CD4-positive, alpha-beta T cell treated with Interleukin-2 at 100 ng/mL for 4 hours (primary cell): ENCODE measurements at places on chromosomes 16 and 17.

DNA sequence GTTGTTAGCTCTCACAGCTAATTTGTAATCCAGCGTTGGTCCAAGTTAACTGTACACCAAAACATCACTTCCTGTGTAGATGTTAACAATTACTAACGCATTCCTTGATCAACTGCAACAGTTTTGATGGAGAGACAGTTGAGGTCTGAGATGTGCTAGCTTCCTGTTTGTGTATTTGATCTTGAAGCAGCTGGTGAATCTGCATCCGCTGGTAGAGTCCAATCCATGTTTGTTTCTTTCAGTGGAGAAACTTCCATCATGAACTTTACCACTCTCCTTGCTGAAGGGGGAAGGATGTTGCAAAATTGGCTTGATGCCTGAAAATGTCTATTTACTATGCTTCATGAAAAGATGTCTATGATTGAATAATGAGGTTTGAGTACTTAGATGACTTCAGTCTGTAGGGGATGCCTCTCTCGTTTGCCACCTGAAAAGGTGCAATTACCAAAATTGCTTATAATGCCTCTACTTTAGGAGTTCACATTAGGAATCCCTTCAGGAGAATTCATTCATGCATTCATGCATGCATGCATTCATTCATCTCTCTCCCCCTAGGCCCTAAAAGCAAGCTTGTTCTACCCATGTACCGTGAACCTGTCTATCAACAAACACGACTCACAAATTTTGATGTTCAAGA, 39.6 kb upstream of the ZKSCAN2 start:
- DNase-seq: no peak

GRCh38 chr17:7982173-7982572, 20.2 kb upstream of the GUCY2D start:
- DNase-seq: no peak

DNA sequence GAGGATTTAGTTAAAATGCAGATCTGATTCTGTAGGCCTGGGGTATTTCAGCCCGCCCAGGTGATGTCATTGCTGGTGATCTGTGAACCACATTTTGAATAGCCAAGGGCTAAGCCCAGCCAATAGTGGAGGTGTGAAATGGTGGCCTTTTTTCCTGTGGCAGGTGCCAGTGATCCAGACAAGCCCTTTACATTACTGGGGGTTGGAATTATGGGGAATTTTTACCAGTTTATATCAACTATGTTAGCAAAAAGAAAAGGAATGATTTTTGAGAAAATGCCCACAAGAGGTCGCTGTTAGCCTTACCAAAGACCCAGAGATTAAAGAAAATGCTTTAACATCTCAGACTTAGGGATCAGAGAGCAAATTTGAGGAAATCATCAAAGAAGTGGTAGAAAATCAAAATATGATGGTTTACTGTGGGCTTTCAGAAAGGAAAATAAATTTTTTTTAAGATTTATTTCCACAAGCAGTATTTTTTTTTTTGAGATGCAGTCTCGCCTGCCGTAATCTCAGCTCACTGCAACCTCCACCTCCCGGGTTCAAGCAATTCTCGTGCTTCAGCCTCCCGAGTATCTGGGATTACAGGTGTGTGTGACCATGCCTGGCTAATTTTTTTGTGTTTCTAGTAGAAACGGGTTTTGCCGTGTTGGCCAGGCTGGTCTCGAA, 3.9 kb downstream of the VPS35L start:
- DNase-seq: peak; percentile 64

- DNase-seq: no peak
Observed at GRCh38 chr16:50302472-50303005, 36.2 kb downstream of the ADCY7 start.

DNA sequence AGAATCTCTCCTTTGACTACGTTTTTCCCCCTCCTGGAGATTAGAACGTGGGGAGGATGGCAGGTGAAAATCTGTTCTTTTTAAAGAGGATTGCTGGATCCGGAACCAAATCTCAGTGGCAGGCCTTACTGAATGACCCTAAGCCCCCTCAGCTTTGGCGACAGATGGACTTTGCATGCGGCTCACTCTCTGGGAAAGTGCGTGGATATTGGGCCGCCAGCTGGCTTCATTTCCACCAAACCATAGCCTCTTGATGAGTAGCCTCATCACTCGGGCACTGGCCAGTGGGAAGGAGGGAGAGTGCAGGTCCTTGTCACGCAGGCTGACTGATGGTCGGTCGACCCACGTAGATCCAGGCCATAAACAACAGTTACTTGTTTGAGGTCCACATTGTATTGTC, 31.3 kb upstream of the CCDC182 start:
- DNase-seq: no peak

- DNase-seq: no peak
Observed at GRCh38 chr17:44014133-44014436, 678 bp downstream of the TMEM101 start.

DNA sequence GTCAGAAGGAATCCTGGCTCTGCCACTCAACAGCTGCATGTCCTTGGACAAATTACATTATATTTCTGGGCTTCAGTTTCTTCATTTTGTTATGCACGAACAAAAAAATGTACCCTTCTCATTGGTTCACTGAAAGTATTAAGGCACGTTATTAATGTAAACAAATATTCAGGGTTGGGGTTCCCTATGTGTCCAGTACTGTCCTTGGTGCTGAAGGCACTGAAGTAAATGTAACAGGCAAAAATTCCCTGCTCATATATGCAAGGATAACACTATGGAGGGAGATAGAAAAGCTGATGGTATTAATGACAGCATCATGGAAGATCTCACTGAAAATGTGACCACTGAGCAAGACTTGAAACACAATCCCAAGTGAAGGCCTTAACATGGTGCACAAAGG, 386.6 kb downstream of the XYLT1 start:
- no peak for DNase-seq

GRCh38 chr16:35741546-35741945, 2282.1 kb downstream of the TP53TG3F start:
- no peak for DNase-seq

- peak; percentile 32 for DNase-seq
Observed at GRCh38 chr17:66302761-66303626, 581 bp downstream of the PRKCA start.

DNA sequence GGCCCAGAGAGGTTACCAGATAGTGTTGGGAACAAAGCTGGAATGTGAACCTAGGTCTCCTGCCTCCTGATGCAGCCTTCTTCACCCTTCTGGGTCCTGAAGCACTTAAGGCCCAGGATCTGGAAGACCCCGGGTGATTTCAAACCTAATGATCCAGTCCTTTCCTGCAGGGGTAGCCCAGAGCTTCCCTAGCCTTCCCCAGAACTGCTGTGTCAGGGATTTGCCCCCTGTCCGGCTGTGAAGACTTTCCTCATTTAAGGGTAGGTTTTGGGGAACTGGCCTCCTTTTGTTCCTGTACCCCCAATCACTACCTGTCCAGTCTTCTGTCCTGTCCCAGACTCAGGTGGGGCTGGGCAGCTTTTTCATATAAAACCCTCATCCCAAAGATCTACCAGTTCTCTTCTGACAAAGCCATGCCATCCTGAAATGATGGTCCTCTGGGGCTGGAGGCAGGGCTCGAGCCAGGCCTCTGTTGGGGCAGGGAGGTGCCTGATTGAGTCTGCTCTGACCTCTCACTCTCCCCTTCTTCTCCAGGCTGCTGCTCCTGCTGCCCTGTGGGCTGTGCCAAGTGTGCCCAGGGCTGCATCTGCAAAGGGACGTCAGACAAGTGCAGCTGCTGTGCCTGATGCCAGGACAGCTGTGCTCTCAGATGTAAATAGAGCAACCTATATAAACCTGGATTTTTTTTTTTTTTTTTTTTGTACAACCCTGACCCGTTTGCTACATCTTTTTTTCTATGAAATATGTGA, 1.3 kb downstream of the MT1X start:
- no peak for DNase-seq

DNA sequence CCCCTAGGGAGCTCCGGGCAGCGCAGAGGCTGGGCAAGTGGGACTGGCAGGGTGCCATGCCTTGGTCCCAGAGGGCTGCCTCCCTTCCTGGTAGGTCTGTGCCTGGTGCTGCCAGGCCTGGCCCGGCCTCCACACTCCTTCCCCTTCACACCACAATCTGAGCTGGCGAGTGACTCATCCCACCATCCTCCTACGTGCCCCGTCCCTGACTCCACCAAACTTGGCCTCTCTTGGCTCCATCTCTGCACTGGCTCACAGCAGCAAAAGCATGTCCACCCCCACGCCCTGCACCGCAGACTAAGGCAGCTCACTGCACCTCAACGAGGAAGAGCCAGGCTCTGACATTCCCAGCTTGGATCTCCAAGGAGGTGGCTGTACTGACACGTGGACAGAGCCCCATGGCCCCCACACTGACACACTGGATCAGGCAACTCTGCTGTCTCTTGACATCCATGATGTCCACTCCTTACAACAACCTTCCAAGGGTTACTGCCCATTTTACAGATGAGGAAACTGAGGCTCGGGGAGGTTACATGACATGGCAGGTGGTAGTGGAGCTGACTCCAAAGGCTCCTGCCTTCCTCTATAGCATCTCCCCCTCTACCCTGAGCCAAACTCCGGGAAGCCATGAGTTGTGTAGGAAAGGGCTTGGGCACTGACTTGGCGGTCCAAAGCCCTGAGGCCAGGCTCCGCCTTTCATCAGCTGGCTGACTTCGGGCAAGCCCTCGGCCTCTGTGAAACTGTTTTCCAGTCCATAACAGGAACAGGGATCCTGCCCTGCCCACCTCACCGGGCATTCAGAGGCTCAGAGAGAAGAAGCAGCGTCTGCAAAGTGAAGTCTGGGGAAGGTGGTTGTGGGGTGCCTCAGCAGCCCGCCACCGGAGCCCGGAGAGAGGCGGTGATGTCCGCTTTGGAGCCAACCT, 20.1 kb upstream of the KRT19 start:
- DNase-seq: peak; percentile 29

- no peak for DNase-seq
Observed at GRCh38 chr17:55704401-55704800, 18.3 kb downstream of the TMEM100 start.

GRCh38 chr16:71721066-71721740, 3.3 kb downstream of the PHLPP2 start:
- DNase-seq: no peak

DNA sequence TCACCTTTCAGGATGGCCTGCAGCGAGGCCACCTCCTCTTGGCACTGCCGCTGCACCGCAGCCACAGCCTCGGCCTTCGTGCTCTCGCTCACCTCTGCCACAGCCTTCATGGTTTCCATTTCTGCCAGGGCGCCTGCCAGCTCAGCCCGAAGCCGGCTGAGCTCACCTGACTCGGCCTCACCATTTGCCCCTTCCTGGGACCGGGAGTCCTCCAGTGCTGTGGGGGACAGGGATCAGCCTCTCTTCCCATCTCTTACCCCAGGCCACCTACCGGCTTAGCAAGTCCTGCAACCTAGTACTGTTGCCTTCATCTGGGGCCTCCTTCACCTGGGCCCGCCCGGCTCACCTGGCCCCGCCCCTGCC, 658 bp downstream of the RABEP2 start:
- no peak for DNase-seq

DNA sequence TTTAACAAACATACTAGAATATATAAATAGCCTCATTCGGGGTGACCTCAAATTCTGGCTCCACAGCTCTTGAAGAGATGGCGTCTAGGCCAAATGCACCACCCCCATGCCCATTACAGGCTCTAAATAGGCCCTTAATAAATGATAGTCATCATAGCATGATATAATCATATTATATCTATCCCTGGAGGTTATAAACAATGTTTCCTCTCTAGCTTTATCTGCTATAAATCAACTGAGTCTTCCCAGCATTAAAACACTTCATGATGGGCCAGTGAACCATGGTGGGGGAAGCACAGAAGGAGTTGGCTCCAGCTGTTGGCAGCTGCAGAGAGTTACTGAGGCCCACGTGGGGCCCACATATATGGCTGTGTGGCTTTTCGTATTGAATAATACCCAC, 214.9 kb upstream of the MPHOSPH6 start:
- DNase-seq: no peak

DNA sequence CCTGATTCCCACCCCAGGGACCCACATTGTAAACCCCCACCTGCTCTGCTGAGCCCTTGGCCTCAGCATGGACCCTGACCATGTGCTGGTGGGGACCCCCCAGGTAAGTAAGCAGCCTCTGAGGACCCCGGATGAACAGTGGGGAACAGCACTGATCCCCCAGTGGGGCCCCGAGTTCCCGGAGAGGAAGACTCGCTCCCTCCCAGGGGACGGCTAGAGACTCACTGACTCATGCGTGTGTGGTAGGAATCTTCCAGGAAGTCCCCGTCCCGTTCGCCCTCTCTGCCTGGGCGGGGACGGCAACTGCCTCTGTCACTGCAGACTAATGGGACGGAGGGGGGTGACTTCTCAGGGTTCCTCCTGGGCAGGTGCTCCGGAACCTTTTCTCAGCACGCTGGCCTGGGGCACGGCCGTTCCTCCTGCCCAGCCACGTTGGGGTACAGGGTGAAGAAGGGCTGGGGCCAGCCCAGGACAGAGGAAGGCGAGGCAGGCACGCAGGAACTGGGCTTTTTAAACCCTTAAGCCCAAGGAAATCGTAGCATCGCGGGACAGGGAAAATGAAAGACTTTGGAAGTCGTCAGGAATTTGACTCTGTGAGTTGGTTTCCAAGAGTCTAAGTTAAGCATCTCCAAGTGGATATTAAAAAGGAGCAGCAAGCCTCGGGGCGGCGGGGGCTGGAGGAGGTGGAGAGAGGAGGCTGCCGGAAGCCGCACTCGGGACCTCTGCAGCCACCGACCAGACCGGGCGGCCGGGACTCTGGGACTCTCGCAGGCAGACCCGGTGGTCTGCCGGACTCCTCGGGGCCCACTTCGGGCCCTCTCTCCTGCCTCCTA, 178.7 kb downstream of the SEC14L1 start:
- DNase-seq: peak; percentile 73
